ENCODE measurements at places on chromosomes 2 and 18.

GRCh38 chr2:226906163-226906693, 70.4 kb downstream of the RHBDD1 start:
- no peak for DNase-seq

DNA sequence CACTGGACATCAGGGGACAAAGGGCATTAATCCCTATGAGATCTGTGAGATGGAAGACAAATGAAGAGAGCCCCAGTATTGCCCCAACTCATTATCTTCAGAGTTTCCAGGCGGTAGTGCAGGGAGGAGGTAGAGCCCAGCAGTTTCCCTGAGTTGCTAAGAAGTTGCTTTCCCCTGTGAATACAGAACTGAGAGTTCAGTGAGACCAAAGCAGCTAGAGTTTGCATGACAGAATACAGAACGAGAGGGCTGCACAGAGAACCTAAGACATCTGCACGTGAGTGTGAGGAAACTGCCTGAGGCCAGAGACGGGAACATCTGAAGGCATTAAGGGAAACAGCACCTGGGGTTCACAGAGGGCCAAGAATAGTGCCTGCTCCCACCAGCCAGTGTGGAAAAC, 18.1 kb upstream of the PGAP1 start:
- no peak for DNase-seq

GRCh38 chr2:48200620-48201293, 294.5 kb upstream of the FBXO11 start:
- DNase-seq, result no peak

- DNase-seq, result no peak
Measured at GRCh38 chr2:226187156-226187555, 612.5 kb downstream of the IRS1 start.

GRCh38 chr2:65420712-65421431, 11.5 kb downstream of the SPRED2 start:
- DNase-seq, result peak; percentile 86

DNA sequence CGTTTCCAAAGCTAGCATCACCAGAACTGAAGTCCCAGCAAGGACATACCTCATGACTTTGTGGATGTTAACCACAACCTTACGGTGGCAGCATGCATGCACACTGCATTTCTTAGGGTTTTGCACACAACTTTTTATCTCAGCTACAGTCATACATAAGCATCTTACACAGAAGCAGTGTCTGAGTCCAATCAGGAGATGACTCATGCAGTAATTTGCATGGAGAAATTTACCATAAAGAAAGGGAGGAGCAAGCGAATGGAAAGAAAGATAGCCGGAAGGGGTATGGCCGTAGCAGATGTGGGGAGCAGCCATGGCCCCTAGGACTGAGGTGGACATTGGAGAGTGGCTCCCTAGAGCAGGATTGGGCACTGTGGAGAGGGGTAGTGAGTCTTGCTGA, 522.5 kb downstream of the GALR1 start:
- no peak for DNase-seq

DNA sequence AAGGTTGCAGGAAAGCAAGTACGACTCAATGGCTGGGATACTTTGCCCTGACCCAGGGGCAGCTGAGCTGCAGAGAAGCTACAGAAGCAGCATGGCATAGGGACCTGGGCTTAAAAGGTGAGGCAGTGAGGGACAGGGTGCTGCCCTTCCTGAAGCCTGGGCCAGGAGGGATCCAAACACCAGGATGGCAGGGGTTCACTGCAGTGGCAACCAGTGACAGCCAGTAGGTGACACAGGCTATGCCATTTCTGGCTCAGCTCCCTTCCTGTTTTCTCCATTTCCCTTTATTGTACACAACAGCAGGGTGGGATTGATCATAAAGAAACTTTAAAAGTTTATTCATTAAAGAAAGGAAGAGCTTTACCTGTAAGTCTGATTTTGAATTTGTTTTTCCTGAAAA, 48.8 kb downstream of the CABYR start:
- no peak for DNase-seq
